ENCODE measurements at places on chromosomes 1 and 21.

- H3K4me1 ChIP-seq = no peaks in the 10 kb centered on the region
- H3K27me3 ChIP-seq = no peaks in the 10 kb centered on the region
- no peak for DNase-seq
- no peaks in the 10 kb centered on the region for H3K36me3 ChIP-seq
- no peak overlapping the region for H3K4me3 ChIP-seq
Measured at GRCh38 chr1:119359730-119360129, 8.9 kb upstream of the HAO2 start.

- no peaks in the 10 kb centered on the region for H3K4me1 ChIP-seq
- no peaks in the 10 kb centered on the region for H3K27me3 ChIP-seq
- no peak overlapping the region for H3K27ac ChIP-seq
- H3K4me3 ChIP-seq = no peak overlapping the region
Measured at GRCh38 chr1:195715652-195716051, 892.6 kb downstream of the KCNT2 start.

- H3K27ac ChIP-seq = no peak overlapping the region
- H3K27me3 ChIP-seq = no peaks in the 10 kb centered on the region
- no peaks in the 10 kb centered on the region for H3K4me1 ChIP-seq
- no peaks in the 10 kb centered on the region for H3K36me3 ChIP-seq
- no peak overlapping the region for H3K4me3 ChIP-seq
Measured at GRCh38 chr1:5995871-5996630, 3.8 kb upstream of the NPHP4 start.

- no peak for DNase-seq
- H3K36me3 ChIP-seq = no peaks in the 10 kb centered on the region
Measured at GRCh38 chr1:202662081-202662480, 48.2 kb downstream of the SYT2 start.

DNA sequence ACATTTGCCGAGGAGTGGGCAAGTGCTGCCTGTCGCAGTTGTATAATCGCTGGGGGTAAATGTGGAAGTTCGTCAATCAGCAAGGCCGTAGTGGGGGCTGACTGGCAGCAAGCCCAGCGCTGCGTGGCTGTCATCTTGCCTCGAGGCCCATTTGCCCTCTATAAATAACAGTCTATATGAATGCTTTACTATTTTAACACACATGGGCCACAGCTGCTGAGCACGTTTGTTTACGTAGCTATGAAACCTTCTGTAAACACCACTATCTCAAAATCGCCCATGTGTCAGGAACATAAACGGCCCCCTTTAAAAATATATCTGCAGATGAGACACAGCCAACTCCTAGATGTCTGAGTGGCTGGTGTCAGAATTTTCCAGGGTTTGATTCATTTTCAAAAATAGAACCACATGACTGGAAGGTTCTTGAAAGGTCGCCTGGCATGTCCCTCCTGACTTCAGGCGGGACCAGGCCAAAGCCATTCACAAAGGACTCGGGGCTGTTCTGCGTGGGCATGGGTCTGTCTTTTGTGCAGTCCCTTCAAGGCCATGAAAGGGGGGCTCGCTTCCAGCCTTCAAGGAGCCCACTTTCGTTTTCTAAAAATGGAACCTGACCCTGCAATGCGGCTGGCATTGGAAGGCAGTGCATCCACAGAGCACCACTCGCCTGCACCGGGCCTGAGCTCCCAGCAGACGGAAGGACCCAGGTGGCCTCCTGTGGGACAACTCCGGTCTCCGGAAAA is 205.5 kb downstream of the KCNJ6 start:
- no peak for DNase-seq
- no peak overlapping the region for H3K4me3 ChIP-seq
- H3K27me3 ChIP-seq = no peaks in the 10 kb centered on the region
- no peak overlapping the region for H3K27ac ChIP-seq
- no peaks in the 10 kb centered on the region for H3K36me3 ChIP-seq

GRCh38 chr1:61392409-61393242 is 310.3 kb downstream of the NFIA start:
- no peaks in the 10 kb centered on the region for H3K27me3 ChIP-seq
- H3K4me3 ChIP-seq = no peak overlapping the region
- no peaks in the 10 kb centered on the region for H3K4me1 ChIP-seq
- no peaks in the 10 kb centered on the region for H3K36me3 ChIP-seq
- no peak for DNase-seq
- no peak overlapping the region for H3K27ac ChIP-seq

- DNase-seq = no peak
- no peak overlapping the region for H3K27ac ChIP-seq
- H3K4me1 ChIP-seq = no peaks in the 10 kb centered on the region
- H3K4me3 ChIP-seq = no peak overlapping the region
- no peaks in the 10 kb centered on the region for H3K36me3 ChIP-seq
Measured at GRCh38 chr1:212873518-212873917, 15.4 kb downstream of the FLVCR1 start.

DNA sequence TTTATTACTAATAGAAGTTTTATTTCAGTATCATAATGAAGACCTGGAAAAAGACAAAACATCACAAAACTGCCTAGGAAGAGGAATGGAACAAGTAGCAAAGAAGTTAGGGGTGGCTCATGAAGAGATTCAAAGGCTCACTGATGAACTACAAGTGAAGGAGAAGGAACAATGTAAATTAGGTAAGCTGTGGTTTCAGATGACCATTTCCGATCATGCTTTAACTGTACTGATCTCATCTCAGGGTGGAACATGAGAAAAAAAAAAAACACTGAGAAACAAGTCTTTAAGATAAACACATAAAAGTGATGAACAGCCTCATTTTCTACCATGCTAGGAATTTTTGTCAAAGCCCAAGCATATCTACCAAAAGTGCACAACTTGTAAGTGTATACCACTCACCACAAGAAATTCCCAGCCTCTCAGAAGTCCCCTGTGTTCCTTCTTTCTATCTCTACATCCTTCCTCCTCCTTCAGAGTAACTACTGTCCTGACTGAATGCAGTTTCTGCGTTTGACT is 19.6 kb downstream of the CCDC30 start:
- no peak overlapping the region for H3K27ac ChIP-seq
- H3K4me3 ChIP-seq = no peak overlapping the region
- peaks cover 5% of the 10 kb centered on the region for H3K36me3 ChIP-seq
- no peaks in the 10 kb centered on the region for H3K4me1 ChIP-seq
- DNase-seq = no peak

DNA sequence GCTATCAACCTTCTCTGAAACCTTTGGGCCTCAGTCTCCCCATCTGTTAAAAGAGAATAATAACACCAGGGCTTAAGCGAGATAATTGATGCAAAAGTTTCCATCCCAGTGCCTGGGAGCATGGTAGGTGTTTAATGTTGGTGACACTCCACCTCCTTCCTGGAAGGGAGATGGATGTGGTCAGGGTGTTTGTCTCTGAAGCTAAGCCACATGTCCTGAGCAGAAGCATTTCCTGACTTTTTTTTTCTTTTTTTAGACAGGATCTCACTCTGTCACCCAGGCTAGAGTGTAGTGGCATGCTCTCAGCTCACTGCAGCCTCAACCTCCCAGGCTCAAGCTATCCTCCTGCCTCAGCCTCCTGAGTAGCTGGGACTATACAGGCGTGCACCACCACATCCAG is 72.6 kb upstream of the HMGB4 start:
- H3K4me3 ChIP-seq = no peak overlapping the region
- no peaks in the 10 kb centered on the region for H3K4me1 ChIP-seq
- H3K27ac ChIP-seq = no peak overlapping the region

GRCh38 chr1:203187304-203187685 is 791 bp upstream of the CHI3L1 start:
- H3K4me1 ChIP-seq = peaks cover 14% of the 10 kb centered on the region
- no peaks in the 10 kb centered on the region for H3K27me3 ChIP-seq
- H3K36me3 ChIP-seq = no peaks in the 10 kb centered on the region
- H3K4me3 ChIP-seq = no peak overlapping the region

- H3K27me3 ChIP-seq = peaks cover 5% of the 10 kb centered on the region
- H3K36me3 ChIP-seq = no peaks in the 10 kb centered on the region
- peak overlapping the region; percentile 63 for H3K27ac ChIP-seq
- H3K4me3 ChIP-seq = no peak overlapping the region
- no peak for DNase-seq
Measured at GRCh38 chr1:5504364-5504740, 487.9 kb downstream of the NPHP4 start.

- no peak for DNase-seq
- H3K27me3 ChIP-seq = no peaks in the 10 kb centered on the region
- no peak overlapping the region for H3K4me3 ChIP-seq
- no peaks in the 10 kb centered on the region for H3K4me1 ChIP-seq
- H3K27ac ChIP-seq = no peak overlapping the region
Measured at GRCh38 chr1:165187031-165188009, 169.2 kb downstream of the LMX1A start.

DNA sequence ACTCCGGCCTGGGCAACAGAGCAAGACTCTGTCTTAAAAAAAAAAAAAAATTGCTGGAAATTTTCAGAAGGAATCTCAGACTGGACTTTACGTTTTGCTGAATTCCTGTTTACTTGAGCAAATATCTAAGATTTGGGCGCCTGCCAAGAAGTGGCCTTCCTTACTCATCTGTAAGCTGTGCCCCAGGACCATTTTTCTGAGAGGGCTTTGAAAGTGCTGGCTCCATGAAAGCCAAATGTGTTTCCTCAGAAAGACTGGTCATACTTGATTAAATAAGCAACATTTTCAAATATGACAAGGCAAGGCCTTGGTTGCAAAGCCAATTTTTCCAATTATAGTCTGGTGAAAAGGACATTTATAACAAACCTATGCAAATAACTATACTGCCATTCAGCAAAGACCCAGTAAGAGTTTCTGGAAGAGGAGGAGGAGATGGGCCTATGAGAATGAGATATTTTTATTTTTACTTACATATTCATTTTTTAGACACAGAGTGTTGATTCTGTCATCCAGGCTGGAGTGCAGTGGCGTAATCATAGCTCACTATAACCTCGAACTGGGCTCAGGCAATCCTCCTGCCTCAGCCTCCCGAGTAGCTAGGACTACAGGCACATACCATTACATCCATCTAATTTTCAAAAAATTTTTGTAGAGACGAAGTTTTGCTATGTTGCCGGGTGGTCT is 56.3 kb upstream of the HTR1D start:
- no peak for DNase-seq
- no peak overlapping the region for H3K4me3 ChIP-seq
- no peak overlapping the region for H3K27ac ChIP-seq
- H3K36me3 ChIP-seq = no peaks in the 10 kb centered on the region
- H3K27me3 ChIP-seq = no peaks in the 10 kb centered on the region

DNA sequence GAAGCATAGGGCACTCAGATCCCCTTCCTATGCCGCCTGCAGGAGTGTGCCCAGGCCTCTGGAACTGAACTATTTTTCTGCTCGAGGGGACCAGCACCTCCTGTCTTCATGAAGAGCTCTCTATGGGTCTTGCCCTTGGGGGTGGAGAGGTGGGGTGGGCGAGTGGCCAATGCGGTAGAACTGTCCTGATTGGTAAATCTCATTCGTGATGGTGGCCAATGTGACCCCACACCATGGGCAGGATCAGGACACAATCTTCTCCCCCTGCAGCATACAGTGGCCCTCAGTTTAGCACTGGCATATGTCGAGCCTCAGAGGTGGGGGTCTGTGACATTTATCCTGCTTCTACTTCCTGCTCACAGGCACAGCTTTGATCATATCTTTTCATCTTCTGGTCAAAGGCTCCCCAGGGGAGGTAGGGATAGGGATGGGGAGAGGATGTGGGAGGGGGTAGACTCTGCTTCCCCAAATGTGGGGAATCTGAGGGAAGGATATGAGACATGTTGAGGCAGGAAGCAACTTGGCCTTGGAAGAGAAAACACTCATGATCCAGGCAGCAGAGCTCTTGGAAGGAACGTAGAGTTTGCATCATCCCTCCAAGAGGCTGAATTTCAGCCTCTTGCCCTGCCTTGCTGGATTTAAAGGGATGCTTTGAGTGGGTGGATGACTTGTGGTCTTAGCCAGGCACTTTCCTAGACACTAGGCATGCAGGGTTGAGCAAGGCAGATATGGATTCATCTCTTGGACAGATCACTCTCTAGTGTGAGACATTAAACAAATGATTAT is 81.8 kb downstream of the LAMC2 start:
- no peaks in the 10 kb centered on the region for H3K27me3 ChIP-seq
- H3K4me3 ChIP-seq = no peak overlapping the region
- H3K36me3 ChIP-seq = no peaks in the 10 kb centered on the region
- H3K4me1 ChIP-seq = no peaks in the 10 kb centered on the region

DNA sequence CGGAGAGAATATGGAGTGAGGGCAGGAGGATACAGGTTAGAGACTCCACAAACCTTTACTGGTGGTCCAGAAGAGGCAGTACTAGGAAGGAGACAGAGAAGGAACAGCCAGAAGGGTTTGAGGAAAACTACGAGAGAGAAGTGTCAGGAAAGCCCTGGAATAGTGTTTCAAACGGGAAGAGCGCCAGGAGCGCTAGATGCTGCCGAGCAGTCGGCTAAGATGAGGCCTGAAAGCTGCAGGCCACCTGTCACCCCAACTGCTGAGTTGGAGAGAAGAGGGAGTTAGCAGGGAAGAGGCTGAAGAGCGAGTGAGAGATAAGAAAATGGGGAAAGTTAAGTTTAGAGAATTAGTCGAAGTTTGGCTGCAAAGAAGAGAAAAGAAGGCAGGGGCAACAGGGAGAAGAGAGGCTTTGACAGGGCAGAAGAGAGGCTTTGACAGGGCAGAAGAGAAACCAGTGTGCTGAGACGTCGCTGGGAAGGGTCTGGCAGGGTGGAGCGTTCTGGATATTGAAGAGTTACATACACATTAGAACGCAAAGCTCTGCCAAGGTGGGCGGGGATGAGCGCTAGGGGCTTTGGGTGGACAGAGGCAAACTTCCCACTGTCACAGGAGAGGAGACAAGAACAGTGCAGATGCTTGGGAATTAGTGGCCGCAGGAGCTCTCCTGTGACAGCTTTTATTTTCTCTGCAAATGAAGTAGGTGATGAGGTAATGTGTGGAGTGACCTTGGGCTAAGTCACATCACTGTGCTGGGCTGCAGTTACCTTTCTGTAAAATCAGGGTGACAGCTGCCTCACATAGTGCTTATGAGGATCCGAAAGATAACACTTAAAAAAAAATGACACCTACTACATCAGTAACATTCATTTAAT is 31.2 kb downstream of the PCSK9 start:
- H3K4me3 ChIP-seq = no peak overlapping the region
- peaks cover 4% of the 10 kb centered on the region for H3K36me3 ChIP-seq
- no peaks in the 10 kb centered on the region for H3K4me1 ChIP-seq
- H3K27me3 ChIP-seq = no peaks in the 10 kb centered on the region
- DNase-seq = no peak

DNA sequence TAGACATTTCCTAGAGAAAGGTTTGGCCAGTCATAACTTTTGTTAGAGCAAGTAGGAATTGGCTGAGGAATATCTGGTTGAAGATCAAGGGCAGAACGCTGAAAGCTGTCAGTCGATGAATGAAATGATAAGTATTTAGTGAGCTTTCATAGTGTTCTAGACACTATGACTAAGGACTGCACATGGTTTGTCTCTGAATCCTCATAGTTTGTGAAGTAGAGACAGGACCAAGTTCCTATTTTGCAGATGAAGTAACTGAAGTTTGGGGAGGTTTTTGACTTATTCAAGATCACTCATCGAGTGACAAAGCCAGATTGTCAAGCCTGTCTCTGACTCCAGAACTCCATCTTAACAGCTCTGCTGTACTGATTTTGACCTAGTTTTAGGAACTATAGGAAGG is 4.7 kb downstream of the ELOA start:
- H3K4me3 ChIP-seq = no peak overlapping the region
- no peaks in the 10 kb centered on the region for H3K36me3 ChIP-seq
- DNase-seq = no peak
- no peaks in the 10 kb centered on the region for H3K27me3 ChIP-seq
- H3K27ac ChIP-seq = no peak overlapping the region

GRCh38 chr1:100979631-100980030 is 46.0 kb downstream of the DPH5 start:
- no peak overlapping the region for H3K4me3 ChIP-seq
- H3K27ac ChIP-seq = no peak overlapping the region
- no peaks in the 10 kb centered on the region for H3K36me3 ChIP-seq
- no peaks in the 10 kb centered on the region for H3K27me3 ChIP-seq

Measured in breast epithelium (tissue), 4 donors.